ENCODE measurements at places on chromosomes 5 and 9.

- DNase-seq, result no peak
Measured at GRCh38 chr5:65699338-65699737, 22.6 kb downstream of the SGTB start.

- DNase-seq, result no peak
Measured at GRCh38 chr9:96186591-96187011, 115.4 kb downstream of the HSD17B3 start.

DNA sequence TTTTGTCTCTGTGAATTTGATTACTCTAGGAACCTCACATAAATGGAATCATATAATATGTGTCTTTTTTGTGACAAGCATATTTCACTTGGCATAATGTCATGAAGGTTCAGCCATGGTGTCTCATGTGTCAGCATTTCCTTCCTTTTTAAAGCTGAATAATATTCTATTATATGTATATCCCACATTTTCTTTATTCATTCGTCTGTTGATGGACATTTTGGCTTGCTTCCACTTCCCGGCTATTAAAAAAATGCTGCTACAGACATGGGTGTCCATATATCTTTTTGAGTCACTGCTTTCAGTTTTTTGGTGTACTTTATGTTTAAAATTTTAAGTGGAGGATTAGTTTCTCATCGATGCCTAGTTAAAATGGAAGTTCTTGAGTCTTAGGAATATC lies 59.8 kb upstream of the C5orf63 start:
- DNase-seq, result no peak

- DNase-seq, result no peak
Measured at GRCh38 chr5:124980163-124980941, 233.9 kb upstream of the ZNF608 start.

DNA sequence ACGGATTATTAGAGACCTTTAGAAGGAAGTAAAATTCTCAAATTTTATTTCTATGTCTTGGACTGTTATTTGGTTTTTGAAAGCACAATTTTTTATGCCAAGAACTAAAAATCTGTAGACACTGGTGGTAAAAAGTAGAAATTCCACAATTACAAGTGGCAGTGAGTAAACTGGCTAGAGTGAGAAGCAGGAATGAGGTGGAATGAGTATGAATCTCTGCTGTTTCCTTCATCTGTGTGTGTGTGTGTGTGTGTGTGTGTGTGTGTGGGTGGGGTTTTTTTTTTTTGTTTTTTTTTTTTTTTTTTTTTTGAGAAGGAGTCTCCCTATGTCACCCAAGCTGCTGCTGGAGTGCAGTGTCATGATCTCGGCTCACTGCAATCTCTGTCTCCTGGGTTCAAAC lies 94.2 kb downstream of the TLE4 start:
- DNase-seq, result no peak

GRCh38 chr5:77301447-77301883 lies 91.0 kb downstream of the PDE8B start:
- DNase-seq, result no peak

DNA sequence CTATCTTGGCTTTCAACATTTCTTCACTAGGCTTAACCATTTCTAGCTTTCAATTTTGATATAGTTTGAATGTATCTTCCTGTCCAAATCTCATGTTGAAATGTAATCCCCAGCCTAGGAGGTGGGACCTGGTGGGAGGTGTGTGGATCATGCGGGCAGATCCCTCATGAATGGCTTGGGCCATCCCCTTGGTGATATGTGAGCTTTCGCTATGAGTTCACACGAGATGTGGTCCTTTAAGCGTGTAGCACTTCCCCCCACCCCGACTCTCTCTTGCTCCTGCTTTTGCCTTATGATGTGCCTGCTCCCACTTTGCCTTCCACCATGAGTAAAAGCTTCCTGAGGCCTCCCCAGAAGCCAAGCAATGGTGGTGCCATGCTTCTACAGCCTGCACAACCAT lies 40.6 kb downstream of the PHAX start:
- DNase-seq, result no peak

DNA sequence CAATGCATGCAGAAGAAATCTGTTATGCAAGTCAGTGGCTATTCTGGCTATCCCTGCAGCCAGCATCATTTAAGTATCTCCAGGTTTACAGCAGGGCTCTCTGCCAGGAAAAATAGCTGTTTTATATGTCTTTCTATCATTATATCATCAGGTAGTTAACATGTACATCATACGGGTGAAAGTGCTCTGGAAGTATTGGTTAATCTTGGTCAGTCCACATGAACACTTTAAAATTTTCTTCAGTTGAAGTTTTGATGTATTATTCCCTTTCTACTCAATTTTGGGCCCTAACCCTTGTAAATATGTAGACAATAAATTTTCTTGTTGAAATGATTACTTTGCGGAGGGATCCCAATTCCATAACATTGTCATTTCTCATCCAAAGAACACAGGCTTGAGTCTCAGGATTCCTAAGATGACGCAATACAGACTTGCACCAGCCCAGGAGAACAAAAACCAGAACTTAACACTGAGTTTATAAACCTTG lies 67.5 kb downstream of the SEMA6A start:
- DNase-seq, result no peak

DNA sequence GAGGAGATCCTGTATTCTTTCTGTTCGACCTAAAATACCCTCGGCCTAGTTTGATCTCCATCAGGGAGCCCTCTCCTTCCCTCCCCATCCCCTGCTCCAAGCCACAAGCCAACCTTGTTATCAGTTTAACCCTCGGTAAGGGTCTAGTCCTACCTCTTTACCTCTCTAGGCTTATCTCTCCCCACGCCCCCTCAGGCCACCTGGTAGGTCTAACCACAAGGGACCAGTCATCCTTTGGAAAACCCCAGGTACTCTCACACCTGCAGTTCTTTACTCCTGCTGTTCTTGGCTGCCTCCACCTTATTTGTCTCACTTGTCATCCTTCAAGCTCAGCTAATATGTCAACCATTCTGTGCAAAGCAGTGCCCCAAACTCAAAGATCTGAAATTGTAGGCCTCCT lies 78.7 kb downstream of the RAD23B start:
- no peak for DNase-seq

DNA sequence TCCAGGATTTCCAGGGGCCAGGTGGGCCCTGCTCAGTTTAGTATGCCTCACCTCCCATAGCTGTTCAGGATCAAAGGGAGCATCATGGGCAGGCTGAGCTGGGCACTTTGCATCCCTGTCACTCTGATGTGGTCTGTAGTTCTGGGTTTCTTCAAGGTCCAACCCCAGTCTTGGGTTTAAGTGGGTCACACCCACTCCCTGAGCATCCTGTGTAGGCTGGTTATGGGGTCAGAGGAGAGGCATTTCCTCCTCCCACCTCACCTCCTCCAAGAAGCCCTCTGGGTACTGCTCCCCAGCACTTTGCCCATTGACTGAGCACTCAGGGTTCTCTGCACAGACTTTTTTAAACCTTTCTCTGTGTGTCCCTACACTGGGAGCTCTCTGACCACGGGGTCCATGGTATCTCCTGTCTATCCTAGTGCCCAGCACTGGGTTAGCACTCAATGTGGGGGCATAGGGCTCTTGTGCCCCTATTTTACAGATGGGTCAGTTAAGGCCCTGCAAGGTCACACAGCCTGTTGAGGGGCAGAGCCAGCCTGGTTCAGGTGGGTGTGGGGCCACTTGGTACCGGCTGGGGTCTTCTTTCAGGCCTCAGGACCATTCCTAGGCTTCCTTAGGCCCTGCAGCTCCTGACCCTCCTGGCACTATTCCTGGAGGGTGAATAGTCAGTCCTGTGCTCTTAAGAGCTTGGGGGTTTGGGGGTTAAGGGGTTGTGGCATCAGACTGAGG lies 19.0 kb downstream of the CXXC5 start:
- DNase-seq, result no peak

DNA sequence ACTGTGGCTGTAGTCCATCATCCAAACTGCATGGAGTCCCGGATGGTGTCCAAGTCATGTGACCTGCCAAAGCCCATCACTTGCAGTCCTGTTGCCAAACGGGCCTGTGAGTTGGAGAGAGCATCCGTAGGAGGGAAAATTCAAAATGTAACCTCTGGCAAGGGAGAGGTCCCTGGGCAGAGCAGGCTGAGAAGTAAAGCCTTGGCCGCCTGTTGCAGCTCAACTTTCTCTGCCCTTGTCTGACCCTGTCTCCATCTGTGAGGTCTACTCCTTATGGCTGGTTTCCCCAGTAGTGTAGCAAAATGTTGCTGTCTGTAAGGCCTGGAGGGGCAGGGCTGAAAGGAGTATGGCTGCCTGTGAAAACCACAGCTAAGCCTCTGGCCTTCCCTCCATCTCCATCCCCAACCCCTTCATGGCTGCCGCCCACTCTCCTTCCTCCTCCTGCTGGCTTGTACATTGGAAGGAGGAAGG lies 163.5 kb downstream of the SEMA6A start:
- peak; percentile 11 for DNase-seq

DNA sequence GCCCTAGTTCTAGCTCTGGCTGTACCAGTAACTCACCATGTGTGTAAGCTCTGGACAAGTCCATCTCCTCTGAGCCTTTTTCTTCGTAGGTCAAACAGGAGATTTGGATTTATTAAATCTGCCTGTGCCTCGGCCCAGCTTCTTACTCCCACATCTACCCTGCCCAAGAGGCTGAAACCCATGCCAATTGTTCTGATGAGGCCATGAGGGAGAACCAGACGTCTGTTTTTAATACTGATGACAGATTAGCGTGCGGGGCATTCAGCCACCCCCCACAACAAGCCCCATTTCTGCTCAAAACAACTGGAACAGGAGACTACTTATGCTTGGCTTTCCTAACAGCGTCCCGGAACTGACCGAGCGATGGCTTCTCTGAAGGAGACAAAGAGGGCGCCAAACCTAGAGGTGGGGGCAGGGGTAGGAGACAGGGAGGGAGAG lies 81.2 kb upstream of the TRIM32 start:
- DNase-seq, result no peak

DNA sequence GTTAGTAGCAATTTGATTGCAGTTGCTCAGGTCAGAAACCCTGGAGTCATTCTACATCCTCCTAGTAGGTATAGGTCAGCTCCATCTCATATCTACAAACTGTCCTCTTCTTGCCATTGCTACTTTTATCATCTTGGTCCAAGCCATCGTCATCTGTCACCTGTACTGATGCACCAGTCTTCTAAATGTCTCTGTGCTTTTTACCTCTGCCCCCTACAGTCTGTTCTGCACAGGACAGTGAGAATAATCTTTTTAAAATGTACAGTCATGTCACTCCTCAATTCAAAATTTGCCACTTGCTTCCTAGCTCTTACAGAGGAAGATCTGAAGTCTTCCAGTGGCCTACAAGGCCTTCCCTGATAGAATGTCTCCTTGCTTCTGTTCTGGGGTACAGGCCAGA lies 6.8 kb downstream of the NNT start:
- DNase-seq, result no peak

- no peak for DNase-seq
Measured at GRCh38 chr9:76980566-76980965, 38.9 kb upstream of the FOXB2 start.
